SK-N-MC (cell line): ENCODE measurements at places on chromosomes 6 and 20.

GRCh38 chr6:136967876-136968752, 46.0 kb downstream of the SLC35D3 start:
- peak; percentile 16 for DNase-seq

- DNase-seq, result no peak
These were observed 46.7 kb downstream of the CNKSR3 start for GRCh38 chr6:154463573-154464419.

DNA sequence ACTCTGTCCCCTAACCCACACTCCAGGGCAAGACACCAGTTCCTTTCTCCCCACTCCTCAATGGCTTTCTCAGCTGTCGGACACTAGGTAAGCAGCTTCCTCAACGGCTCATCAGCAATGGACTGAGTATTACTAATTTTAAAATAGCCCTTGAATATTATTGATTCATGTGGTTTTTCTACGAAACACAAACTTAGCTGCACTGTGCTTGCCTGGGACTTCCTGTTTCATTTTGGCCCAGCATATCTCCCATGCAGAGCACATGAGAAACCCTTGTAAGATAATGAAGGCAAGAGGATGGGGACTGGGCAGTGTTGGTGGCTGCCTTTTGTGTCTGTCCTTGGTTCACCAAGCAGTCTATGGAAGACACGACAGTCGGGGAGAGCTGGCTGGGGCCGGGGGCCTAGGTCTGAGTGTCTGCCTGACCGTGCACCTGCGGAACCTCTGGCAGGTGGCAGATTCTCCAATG, 48.9 kb downstream of the RNASET2 start:
- no peak for DNase-seq

GRCh38 chr20:6115221-6115895, 7.5 kb downstream of the FERMT1 start:
- DNase-seq, result no peak

DNA sequence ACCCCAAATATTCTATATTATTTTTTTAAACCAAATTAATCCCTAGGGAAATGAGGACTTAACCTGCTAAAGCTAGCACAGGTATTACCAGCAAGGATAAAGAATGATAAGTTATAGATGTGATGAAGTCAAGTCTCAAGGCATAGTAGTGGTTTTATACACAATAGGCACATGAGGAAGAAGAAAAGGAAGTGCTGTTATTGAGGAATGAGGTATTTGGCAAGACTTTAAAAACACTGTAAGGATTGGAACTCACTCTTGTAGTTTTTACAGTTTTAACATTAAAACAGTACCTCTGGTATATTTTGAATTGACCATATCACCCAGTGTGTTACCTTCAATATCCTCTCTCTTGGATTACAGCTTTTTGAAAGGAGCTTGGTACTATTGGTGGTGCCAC, 54.6 kb downstream of the PHF3 start:
- DNase-seq, result no peak

- DNase-seq, result no peak
These were observed 54.8 kb downstream of the PFDN4 start for GRCh38 chr20:54262671-54263070.

- DNase-seq, result no peak
These were observed 106.4 kb upstream of the SYNDIG1 start for GRCh38 chr20:24363031-24363430.

GRCh38 chr20:3671986-3672546, 8.9 kb upstream of the GFRA4 start:
- DNase-seq, result no peak

- DNase-seq, result no peak
These were observed 490 bp upstream of the ID1 start for GRCh38 chr20:31604567-31605030.

DNA sequence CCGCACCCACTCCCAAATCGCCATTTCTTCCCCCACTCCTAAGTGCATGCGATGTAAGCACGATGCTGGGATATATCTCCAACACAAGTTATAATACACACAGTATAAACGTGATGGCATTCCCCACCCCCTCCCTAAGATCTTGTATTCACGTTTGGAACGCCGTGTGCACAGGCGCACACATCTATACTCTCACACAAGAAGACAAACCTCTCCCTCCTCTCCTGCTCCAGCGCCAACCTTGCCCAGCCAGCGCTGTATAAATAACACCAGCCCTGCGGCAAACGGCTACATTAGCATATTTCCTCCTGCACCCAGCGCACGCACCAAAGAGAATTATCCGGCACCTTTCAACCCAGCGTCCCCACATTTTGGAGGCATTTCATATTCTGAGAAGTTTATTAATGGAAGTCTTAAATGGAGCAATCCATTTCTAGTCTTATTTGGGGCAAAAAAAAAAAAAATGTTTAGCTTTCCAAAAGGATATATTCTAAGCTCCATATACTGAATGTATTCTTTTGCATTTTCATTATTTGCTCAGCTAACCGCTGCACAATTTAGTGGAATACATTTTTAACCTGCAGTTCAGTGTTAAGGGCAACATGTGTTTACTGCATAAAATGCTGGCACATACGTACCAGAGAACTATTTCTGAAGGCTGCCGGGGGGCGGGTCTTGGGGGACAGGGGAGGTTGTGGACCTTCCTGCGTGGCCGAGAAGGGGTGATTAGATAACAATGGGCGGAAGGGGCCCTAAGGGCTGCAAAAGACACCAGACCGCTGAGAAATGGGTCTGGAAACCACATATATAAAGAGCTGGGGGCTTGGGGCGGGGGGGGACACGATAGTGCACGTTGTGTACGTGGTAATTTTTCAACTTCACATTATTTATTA, 1.1 kb upstream of the SLC22A23 start:
- DNase-seq, result peak; percentile 32

DNA sequence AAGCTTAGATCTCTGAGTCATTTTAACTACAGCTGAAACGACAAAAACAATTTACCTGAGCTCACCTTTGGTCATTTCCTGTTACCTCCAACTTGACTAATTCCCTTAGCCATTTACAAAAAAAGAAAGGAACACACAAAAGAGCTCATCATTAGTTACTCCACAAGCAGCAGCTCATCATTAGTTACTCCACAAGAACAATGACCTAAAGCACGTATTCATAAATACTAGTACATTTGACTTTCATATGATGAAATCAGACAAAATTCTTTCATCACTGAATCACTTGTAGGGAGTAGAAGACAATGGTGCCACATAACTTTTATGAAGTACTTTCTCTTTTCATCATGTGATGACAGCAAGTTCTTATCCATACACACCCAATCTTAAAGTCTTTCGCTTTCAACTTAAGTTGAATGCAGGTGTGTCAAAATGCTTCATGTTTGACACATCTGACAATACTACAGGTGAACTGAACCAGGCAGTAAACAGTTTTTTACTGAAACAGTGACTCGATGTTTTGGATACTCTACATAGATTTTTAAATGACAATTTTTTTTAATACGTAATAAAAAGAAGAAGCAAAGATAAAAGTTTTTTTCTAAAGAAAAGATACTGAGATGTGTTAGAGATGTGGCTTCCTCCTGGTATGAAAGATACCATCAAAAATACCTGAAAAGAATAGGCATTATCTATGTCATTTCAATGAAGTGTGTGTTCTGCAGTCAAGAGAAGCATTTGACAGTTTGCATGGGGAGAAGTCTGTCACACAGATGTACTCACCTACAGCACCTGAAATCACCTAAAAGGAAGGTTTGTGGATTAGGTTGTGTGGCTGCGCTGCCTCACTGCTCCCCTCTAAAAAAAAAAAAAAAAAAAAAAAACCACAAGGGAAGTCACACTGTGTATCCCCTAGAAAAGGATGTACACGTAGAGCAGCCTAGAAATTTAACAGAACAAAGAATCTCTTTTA, 109.1 kb downstream of the PRDM1 start:
- DNase-seq, result no peak

DNA sequence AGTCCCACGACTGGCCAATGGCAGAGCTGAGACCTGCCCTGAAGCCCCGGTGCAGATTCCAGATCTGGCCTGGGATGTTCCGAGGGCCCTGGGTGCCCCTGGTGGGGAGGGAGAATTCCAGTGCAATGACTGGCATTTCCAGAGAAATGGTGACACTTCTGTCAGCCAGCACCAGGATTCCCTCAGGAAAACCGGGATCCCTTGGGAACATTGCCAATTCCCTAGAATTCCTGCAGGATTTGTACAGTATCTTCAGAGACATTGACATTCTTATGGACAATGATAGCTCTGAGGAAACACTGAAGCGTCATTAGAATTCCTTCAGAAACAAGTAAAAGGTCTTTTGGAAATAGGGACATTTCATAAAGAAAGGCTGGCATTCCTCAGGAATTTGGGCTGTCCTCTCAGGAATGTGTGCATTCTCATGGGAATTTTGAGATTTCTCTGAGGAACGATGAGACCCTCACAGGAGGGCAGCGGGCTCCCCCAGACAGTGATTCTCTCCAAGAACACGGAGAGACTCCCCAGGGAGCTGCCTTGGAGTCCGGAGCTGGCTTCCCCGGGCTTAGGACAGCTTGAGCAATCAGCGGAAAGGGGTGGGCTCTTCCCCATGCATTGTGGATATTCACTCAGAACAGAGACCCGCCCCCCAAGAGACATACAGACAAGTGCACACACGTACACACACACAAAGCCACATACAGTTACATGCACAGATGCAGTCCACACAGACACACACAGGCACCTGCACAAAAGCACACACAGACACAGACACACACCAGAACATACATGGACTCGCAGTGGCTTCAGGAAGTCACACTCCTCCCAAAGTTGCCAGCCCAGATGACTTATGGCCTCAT, 35.2 kb upstream of the BPIFA2 start:
- DNase-seq, result no peak

DNA sequence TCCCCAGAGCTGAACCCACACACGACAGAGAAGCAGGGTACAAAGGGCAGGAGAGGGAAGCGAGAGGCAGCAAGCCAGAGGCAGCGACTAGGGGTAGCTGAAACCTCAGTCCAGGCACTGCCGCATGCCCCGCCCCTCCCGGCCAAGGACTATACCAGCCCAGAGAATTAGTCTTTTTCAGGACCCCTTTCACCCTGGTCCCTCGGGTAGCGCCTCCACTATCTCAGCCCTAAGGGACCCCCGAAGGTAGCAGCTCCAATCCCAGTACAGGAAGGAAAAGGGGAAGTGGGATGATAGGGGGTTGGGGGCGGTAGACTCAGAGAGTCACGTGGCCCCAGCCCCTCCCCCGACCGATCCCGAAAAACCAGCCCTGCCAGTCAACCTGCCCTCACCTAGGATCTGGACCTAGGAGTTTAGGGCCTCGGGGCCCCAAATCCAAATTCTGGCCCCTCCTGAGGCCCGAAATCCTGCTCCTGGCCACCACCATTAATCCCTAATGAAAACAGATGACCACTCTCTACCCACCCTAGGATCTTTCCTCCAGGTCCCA, 1.3 kb downstream of the RGL2 start:
- DNase-seq, result no peak

- DNase-seq, result no peak
These were observed 140.7 kb upstream of the BMP2 start for GRCh38 chr20:6626805-6627204.

DNA sequence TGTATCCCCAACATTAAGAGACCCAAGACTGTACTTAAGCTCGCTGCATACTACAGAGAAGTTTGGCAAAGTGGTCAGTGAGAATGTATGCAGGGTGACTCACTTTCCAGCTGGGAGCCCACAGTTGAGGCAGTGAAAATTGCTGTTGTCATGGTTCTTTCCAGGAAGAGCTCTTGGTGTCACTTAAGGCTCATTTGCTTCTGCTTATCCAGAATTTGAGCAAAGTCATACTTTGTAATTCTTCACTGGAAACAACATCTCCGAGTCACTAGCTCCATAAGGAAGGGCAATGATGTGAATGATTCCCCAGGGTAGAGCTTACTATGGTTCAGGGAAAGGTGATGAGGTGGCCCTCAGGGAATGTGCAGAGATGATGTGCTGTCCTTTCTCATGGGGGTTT, 65.4 kb upstream of the FBXL4 start:
- DNase-seq, result no peak
